ENCODE measurements at places on chromosomes 3 and 15.

DNA sequence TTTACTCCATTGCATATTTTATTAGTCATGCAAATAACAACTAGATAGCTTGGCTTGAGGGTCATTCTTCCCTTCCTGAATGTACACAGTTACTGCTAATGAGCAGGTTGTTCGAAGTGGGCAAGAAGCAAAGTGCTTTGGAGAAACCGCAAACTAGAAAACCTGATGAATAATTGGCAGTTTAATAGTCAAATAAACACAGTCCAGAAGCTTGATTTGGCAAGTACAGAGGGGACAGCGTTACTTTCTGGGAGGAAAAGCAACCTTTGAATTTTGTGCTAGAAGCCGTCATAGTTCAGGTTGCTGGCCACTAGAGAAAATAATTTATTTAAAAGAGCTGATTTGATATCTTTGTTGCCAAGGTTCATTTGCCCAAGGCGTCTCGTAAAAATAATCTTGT is 94.9 kb downstream of the MFSD1 start:
- DNase-seq, result no peak

DNA sequence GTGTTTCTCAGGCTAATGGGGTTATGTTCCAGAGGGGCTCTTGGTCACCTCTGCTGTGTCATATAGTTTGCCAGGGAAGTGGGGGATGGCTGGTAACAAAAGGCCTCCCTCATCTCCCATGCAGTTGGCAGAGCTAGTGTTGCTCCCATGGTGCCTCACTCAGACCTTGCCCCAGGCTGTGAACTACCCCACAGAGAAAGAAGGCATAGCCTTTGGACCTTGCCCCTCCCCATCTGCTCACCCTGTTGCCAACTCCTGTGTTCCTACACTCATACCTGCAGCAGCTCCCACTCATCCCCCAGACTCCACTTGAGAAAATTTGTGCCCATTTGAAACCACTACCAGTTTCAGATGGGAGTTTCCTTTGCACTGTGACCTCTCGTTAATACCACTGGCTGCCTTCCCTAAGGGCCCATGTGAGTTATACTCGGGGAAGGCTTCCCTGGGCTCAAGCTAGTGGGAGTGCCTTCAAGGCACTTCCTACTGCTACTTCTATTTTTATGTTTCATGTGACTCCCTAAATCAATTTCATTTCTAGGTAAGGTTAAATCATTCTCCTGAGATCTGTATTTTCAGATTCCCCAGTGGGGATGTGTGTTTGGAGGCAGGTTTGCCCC is 25.3 kb upstream of the COPB2 start:
- no peak for DNase-seq

DNA sequence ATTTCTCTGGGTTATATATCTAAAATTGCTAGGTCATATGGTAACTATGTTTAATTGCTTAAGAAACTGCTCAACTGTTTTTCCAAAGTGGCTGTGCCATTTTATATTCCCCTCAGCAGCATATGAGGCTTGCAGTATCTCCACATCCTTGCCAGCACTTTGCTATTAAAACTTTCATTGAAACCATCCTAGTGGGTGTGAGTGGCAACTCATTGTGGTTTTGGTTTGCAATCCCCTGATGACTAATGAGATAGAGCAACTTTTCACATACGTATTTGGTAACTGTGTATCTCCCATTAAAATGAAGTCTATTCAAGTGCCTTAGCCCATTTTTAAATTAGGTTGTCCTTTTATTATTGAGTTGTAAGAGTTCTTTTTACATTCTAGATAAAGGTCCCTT is 17.3 kb downstream of the KPNA1 start:
- no peak for DNase-seq

DNA sequence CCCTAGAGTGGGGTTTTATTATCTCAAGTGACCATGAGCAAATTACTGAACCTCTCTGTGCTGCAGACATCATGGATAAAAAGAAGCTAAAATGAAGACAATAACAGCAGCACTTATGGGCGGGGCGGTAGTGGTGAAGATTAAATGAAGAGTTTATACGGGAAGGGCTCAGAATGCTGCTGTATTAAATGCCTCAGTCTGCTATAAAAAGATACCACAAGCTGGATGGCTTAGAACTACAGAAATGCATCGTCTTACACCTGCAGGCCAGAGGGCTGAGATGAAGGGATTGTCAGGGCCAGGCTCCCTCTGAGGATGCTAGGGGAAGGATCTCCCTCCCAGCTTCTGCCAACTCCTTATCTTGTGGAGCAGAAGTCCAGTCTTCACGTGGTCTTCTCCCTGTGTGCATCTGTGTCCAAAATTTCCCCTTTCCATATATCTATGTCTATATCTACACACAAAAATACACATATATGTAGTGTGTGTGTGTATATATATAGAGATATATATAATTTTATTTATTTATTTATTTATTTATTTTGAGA is 2.9 kb downstream of the ALG1L2 start:
- DNase-seq, result no peak

- DNase-seq, result no peak
Observed at GRCh38 chr15:98160236-98160635, 199.7 kb downstream of the ARRDC4 start.

- no peak for DNase-seq
Observed at GRCh38 chr3:197083486-197083885, 53.9 kb upstream of the MELTF start.

DNA sequence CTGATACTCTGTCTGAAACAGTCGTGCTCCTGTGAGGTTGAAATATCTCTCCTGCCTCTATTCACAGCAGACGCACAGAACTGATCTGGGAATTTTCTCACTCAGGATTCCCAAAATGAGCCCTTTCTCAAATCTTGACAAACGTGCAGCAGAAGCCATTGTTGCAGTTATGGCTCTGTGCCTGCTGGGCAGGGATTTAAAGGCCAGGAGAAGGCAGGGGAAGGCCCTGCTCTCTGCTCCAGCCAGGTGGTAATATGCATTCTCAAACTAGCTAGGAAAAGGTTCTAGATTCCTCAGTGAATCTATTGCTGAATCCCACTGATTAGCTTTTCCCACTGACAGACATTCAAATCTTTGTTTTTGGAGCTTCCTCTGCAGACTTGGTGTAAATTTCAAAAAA is 2.2 kb downstream of the MINAR1 start:
- DNase-seq, result no peak

- DNase-seq, result no peak
Observed at GRCh38 chr3:113287803-113288648, 76.7 kb downstream of the BOC start.

DNA sequence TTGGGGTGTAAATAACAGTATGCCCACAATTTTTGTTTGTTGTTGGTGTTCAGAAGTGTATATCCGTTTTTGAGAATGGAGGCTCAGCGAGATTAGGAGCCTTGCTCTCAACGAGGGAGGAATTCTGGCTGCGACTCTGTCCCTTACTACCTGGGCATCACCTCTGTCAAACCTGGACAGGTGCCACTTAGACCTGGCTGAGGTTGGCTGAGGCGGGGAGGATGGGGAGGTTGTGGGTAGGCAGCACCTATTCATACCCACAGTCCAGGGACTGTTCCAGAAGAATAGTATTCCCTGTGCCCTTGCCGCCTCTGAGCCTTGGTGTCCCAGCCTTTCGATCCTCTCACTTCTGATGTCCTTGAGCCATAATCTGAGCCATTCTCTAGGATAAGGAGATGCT is 99.9 kb downstream of the LINGO1 start:
- DNase-seq, result no peak

- DNase-seq, result no peak
Observed at GRCh38 chr3:70149714-70150400, 150.3 kb downstream of the SAMMSON start.

DNA sequence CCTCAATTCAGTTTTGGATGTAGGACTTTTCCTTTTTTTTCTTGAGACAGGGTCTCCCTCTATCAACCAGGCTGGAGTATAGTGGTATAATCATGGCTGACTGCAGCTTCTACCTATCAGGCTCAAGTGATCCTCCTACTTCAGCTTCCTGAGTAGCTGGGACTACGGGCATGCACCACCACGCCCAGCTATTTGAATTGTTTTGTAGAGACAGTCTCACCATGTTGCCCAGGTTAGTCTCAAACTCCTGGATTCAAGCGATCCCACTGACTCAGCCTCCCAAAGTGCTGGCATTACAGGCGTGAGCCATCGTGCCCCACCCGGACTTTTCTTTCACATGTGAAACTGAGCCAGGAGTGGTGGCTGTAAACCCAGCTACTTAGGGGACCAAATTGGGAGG is 3.5 kb downstream of the RNU5B-1 start:
- DNase-seq, result no peak

GRCh38 chr3:131082871-131083863 is 56.5 kb downstream of the NEK11 start:
- no peak for DNase-seq

- DNase-seq, result no peak
Observed at GRCh38 chr3:32822609-32823498, 5.1 kb downstream of the TRIM71 start.

DNA sequence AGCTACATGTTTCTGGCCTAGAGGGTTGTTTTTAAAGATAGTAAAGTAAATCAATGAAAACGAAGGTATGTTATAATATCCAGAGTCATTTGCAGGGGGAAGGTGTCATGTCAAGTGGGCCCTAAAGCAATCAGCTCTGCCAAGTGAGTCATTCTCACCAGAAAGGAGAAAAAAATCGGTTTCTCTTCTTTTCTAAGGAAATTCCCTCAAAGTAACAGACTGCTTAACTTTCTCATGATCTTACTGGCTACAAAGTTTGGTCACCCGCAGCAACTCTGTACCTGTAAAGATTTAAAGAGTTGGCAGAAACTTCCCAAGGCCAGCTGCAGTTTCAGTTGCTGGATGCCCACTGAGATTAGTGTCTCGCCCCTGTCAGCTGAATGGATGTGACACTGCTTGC is 5.5 kb upstream of the FSIP1 start:
- no peak for DNase-seq

DNA sequence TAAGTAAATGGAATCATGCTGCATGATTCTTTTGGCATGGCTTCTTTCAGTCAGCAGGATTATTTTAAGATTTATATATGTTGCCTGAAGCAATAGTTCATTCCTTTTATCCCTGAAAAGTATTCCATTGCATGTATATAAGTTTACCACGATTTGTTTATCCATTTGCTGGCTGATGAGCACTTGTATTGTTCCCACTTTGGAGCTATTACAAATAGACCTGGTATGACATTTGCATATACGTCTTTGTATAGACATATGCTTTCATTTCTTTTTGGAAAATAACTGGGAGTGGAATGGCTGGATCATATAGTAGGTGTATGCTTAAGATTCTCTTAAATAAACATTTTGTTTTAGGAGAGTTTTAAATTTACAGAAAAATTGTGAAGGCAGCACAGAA is 79.3 kb upstream of the CBLB start:
- DNase-seq, result no peak

DNA sequence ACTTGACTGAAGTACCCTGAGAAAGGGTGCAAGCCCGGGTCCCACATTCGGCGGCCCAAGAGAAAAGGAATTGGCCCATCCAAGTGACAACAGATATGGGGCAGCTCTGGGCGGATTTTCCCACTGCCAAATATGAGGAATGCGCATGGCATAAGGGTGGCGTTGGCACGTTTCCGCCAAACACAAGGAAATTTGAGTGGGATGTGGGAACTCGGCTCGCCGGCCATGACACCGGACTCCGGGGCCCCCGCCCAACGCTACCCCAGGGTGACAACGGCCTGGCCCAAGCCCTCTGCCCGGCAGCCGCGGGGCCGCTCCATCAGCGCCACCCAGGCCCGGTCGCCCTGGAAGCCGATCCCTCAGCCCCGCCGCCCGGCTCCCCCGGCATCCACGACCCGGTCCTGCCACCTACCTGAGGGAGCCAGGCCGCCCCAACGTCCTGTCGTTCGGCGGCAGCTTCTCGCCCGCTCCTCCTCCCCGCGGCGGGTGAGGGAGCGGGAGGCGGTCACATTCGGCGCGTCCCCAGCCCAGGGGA is 449 bp downstream of the RAF1 start:
- DNase-seq, result no peak

DNA sequence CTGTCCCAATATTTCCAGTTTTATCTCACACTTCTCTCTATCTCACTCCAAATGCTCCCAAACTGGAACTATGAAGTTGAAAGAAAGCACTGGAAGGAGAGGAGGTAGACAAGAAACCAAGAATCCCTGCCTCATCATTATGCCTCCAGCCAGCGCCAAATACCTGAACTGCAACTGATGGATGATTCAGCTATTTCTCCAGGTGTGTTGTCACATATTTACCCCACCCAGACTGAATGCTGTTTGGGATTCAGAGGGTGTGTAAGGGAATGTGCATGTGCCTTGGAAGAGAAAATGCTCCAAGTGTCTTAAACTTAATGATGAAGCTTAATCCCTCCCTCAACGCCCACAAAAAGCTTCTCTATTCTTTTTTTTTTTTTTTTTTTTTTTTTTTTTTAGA is 269.5 kb upstream of the ATP11B start:
- no peak for DNase-seq

DNA sequence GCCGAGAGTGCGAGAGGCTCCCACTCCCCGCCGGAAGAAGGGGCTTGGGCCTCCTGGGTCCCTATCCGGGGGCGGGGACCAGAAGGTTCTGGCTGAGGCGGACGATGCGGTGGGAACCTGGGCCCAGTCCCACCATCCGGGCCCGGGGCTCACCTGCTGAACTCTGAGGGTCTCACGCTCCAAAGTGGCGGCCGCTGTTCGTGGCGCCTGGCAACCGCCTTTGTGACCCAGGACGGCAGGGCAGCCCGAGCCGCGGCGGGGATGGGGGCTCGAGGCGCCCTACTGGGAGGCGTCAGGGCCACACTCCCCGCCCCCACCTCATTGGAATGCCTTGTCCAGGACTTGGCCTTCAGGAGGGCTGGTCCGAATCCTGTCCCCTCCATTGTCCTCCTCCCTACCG is at the start of gene FANCD2OS:
FANCD2OS (minus strand) TSS at position 165 of the 400 bp plus-strand sequence. CDS start 3,481 bp downstream, outside the sequence.
- DNase-seq, result no peak

GRCh38 chr3:184781801-184782200 is 30.2 kb upstream of the VPS8 start:
- DNase-seq, result no peak

GRCh38 chr3:139491966-139492365 is 15.7 kb upstream of the RBP2 start:
- no peak for DNase-seq

DNA sequence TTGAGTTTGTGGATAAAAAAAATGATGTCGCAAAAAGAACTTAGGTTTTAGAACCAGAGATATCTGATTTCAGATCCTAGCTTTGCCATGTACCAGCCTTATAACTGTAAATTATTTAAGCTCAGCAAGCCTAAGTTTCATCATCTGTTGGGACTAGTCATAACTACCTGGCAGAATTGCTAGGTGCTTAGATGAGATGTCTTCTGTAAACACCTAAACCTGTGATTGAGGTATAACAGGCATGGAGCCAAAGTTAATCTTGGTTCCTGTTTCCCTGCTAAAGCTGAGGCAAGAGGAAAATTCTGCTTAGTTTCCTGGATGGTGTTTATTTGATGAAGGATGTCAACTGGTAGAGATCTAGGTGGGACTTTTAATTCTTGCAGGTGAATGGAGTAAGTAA is 331.3 kb upstream of the RBMS3 start:
- no peak for DNase-seq

DNA sequence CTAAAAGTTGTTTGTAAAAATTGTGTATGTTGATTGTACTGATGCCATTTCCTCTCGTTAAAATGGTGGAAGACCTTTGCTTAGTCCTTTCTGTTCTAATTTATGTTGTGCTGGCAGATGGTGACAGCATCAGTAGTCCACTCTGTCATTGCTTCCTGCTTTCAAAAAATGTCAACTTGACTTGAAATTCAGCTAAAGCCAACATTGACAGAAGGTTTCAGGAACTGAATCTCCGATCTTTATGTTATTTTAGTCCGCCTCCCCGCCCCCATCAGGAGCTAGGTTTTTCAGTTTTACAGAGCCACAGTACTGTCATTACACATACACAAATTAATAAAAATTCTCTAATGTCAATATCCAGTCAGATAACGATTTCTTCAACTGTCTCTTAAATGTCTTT is 1.5 kb downstream of the CEP63 start:
- DNase-seq, result no peak

- DNase-seq, result no peak
Observed at GRCh38 chr3:129240436-129240835, 9.0 kb upstream of the COPG1 start.
